AG08396 (cell line): ENCODE measurements at places on chromosomes 16 and 17.

- no peak for DNase-seq
Observed at GRCh38 chr16:77300256-77300655, 101.0 kb downstream of the SYCE1L start.

DNA sequence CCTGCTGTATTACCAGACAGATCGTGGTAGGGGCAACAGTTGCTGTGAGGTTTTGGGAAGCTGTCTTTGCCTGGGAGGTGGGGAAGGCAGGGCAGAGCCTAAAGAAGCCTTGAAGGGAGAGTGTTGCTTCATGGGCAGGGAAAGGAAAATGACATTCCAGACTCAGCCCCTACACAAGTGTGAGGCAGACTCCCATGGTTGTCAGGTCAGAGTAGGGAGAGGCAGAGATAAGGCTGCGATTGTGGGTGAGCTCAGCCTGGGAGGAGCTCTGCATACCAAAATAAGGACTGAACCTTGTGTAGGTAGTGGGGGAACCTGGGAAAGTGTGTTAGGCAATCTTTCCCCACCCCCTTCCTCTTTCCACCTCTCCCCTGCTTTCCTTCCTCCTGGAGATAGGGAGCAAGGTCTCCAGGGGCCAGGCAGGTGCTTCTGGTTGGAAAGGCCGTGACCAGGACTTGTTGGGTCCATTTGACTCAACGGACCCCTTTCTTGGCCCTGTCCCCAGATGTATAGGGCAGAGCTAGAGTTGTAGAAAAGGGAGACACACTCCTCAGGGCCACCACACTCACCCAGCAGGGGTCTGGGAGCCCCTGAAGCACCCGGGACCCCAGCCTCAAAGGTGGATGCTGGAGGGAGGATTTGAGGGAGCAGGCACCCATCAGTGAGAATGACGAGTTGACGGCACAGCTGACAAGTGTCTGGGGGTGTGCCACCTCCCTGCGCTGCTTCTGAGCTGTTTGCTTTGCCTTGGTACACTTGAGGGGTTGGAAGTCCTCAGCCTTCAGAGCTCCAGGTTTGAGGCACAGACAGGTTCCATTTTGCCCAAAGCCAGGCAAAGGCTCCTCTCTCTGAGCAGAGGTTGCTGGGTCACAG is 18.5 kb upstream of the TOB1 start:
- no peak for DNase-seq

- DNase-seq: no peak
Observed at GRCh38 chr17:9468532-9468931, 107.1 kb downstream of the STX8 start.

DNA sequence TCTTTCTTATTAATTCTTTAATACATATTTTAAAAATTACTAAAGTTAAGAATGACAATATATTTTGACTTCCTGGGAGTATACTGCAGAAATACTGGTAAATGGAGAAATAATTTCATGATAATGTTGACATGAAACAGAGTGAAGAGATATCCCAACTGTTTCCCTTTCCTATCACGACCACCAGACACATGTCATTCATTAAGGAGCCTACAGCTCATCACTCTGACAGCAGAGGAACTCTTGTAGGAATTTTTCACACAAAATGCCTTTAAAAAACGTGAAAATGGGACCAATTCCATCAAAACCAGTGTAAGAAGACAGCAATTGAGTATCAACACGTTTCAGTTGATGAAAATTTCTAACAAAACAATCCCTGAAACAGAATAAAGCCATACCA is 172.9 kb upstream of the CPHXL start:
- no peak for DNase-seq

DNA sequence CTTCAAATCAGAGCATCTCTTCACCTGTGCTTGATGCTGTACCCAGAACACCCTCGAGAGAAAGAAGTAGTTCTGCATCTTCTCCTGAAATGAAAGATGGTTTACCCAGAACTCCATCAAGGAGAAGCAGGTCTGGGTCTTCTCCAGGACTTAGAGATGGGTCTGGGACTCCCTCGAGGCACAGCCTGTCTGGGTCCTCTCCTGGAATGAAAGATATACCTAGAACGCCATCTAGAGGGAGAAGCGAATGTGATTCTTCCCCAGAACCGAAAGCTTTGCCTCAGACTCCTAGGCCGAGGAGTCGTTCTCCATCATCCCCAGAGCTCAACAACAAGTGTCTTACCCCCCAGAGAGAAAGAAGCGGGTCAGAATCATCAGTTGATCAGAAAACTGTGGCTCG is 12.3 kb downstream of the SRRM2 start:
- no peak for DNase-seq

DNA sequence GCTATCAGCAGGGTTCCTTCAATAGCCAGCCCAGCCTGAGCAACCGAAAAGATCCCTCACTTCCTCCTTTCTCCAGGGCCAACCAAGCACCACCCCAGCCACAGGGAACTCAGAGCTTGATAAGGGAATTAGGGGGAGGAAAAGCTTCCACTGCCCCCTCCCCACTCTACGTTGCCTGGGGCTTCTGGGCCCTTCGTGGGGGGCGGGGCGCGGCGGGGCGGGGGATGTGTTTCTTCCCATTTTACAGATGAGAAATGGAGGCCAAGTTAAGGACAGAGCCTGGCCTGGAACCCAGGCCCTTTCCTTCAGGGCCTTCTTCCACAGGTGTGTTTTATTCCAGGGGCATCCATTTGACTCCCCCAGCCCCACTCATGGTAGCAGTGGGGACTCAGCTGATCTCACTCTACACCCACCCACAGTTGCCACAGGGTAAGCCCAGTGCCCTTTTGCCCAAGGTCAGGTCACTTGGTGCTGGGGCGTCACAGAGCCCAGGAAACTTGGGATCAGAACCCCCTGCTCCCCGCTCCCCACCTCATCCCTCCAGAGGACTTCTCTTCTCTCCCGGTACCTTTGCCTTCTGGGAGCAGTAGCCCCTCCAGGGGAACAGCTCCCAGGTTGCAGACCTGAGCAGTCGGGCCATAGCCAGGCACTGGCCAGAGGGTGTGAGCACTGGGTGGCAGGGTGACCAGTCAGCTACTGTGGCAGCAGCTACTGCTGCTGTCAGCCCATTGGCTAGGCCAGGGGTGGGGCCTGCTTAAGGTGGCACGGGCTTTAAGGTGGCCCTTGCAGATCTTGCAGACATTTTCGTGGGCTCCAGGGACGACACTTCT is at the start of gene LDHD:
TSS of gene LDHD (minus strand) at position 700 of the 830 bp plus-strand sequence. CDS start at position 640, 60 bp downstream.
- DNase-seq: peak; percentile 82

DNA sequence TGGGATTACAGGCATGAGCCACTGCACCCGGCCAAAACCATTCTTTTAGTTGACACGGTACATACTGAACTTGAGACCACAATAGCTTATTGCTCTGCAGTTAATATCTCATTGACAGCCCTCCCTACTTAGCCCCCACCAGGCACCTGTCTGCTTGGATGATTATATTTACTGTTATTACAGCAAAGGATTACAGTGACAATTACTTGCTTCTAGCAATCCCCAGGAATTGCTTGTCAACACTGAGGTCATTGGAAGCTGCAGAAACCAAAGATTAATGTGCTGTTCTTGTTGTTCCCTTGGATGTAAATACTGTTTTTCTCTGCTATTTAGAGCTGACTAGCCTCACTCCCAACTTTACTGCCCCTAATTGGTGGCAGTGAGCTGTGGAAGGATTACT is 211.2 kb downstream of the LGALS9B start:
- DNase-seq: no peak

DNA sequence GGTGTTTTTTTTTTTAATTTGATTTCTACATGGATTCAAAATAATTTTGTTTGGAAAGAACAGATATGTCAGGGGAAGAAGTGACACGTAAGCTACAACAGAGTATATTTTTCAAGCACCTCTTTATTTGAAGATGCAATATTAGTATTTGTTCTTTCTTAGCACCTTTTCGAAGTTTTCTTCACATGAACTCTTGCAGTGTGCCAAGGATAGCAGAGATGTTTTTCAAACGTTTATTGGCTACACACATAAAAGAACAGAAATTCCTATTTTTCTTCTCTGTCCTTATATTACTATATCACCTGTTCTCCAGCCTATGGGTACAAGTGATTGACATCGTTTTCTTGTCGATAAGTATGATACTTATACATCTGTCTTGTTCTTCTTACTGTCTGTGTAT is 192.7 kb upstream of the TBX2 start:
- DNase-seq: no peak

GRCh38 chr16:1164975-1165374 is 12.1 kb downstream of the CACNA1H start:
- no peak for DNase-seq

- DNase-seq: no peak
Observed at GRCh38 chr17:75346906-75347305, 57.7 kb upstream of the SLC25A19 start.

GRCh38 chr17:21079196-21079595 is 36.4 kb upstream of the USP22 start:
- no peak for DNase-seq

- peak; percentile 78 for DNase-seq
Observed at GRCh38 chr16:67917852-67918236, 13.8 kb downstream of the CTRL start.

GRCh38 chr16:88023786-88024185 is 72.6 kb downstream of the BANP start:
- DNase-seq: no peak

- no peak for DNase-seq
Observed at GRCh38 chr17:50301891-50302584, 27.8 kb downstream of the TMEM92 start.

- no peak for DNase-seq
Observed at GRCh38 chr16:88355093-88355388, 27.7 kb upstream of the ZNF469 start.

DNA sequence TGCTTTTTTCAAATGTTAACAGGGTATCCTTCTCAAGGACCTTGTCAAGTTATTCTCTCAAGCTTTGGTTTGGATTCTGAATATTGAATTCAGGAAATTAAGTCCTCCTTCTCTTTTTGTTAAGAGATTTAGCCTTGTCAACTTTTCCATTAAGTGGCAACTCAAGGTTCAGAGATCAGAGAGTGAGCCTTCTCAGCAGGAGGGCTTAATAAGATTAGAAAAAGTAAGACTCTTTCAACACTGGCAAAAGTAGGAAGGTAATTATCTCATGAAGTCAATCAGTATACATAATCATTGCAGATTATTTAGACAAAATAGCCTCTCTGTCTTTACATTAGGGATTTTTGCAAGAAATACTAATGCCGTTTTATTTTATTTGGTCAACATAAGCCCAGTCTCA is 330.7 kb downstream of the KIF2B start:
- DNase-seq: no peak
